ENCODE measurements at places on chromosomes 16 and 17.

DNA sequence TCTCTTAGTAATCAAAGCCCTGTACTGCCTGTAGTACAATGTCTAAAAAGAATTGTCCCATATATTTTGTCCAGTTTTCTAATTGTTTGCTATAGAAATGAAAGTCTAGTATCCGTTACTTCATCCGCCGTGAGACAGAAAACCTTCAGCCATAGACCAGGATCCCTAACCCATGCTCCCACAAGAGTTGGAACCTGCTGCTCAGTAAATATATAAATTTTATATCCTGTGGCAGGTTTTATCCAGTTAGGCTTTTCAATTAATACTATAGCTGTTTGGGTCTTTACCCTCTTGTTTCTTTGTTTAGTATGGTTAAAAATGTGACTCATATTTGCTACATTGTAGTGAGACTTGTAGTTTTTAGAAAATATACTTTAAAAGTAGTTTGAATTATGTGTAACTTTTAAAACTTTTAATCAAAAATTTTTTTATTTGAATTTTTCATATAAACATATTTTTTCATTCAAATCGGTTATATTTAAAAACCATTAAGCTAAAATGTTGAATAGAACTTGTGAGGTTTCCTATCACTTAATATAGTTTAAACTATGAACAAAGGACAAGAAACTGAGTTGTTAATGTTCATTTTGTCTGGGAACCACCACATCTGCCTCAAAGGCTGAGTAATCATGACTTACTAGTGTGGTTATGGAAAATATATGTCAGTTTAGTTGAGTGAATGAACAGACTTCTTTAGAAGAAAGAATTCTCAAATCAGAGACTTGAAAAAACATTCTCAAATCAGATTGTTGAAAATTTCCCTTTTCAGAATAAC lies 54.8 kb downstream of the VMP1 start:
- DNase-seq, result no peak

- no peak for DNase-seq
Measured at GRCh38 chr16:27977966-27978365, 85.5 kb downstream of the GSG1L start.

DNA sequence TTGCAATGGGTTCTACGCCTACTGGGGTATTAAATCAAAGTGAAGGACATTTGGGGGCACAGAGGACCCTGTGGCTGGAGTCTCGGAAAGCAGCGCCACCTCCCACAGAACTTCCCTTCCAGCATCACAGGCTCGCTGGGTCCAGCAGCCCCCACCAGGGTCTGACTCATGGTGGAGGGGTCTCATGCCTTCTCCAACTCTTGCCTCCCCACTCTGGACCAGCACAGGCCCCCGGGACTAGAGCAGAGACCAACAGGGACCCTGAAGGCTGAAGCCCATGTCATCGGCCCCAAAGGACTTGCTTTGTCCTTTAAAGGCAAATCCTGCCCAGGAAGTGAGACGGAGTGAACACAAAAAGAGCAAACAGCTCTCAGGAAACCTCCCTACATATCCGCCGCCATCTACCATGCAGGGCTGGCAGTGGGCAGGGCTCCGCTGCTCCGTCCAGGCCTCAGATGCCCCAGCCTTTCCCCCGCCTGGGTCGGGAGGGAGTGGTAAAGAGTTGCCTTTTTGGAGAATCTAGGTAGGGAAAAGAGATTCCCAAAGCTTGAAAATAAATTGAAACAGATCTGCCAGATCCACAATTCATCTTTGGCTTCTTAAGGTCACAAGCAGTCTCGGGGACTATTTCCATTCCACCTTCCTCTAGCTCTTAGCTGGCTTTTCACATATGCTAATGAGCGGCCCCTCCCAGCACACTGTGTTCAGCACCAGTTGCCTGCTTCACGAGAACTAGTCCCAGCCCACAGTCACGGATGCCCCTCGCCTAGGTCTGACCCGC lies 2.1 kb upstream of the GPRC5C start:
- no peak for DNase-seq

GRCh38 chr16:85527767-85528297 lies 85.3 kb upstream of the GSE1 start:
- DNase-seq, result no peak

Measured in activated naive CD8-positive, alpha-beta T cell treated with anti-CD3 and anti-CD28 coated beads, Interleukin-2, amount 10 ng/mL, durations not matched to agents 7 days and 5 days (primary cell).